ENCODE measurements at places on chromosomes 6 and 20.

GRCh38 chr6:56363796-56364430, 116.5 kb upstream of the COL21A1 start:
- DNase-seq: no peak

GRCh38 chr6:128511506-128511905, 8.9 kb downstream of the PTPRK start:
- DNase-seq: no peak

DNA sequence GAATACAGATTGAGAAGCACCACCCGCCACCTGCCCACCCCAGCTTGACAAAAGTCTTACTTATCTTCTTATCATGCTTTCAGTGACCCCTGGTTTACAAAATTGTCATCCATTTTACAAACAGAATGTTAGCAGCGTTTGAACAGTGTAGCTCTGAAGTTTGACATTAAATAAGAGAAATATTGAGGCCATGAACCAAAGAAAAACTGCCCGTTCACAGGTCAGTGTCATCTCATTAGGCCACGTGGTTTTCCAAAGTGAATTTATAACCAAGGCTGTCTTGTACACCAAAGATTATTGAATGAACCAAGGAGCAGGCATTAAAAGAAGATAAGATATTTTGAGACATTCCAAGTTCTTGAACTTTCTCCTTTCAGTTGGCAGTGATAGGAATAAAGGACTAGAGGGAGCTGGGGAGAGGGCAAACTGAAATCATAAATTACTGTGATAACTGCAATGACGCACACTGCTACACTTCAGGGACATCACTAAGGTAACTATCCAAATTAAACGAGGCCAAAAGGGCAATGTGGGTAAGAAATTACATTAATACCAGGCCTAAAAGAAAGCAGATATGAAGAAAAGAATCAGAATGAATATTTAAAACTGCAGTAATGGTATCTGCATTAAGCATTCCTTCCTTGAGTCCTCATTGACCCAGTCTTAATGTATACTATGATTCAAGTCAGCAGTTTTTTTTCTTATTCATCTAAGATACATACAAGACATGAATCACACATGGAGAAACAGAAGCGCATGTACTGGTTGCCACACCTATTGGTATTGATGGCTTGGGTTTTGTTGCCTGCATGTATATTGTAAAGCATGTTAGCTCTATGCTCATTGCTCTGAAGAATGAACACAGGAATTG, 159.8 kb upstream of the ARG1 start:
- DNase-seq: no peak

DNA sequence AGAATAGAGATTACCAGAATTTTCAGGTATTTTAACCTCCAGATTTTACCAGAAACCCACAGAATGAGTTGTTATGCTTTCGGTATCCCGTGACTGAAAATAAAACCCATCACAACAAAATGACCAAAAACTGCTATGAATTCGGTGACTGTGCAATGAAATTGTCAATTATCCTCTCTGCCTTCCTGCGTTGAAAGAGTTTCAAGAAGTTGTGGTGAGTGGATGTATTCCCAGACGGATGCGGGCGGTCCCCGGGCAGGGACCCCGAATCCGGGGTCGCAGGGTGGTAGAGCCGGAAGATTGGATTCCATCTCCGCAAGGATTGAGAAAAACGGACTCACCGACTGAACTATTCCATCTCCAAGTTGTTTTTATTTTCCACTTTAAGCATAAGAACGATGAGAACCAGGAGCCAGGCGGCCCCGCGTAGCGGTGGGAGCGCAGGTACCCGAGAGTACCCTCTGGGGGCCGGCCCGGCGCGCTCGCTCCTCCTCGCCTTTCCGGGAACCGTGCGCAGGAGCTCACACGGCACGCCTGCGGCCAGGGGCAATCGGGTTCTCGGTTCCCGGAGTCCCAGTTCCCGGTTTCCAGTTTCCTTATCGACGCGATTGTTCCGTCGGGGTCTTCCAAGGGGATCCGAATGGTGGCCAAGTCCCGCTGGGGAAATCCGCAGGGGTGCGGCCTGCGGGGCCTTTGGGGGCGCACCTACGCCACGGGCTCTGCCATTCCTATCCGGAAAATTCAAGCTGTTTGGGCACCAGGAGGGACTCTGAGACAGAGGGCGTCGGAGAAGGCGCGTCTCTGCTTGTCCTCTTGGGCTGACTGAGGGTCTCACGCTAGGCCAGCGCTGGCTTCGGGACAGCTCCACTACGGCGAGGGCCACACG, 104.9 kb upstream of the PRDM1 start:
- DNase-seq: no peak

DNA sequence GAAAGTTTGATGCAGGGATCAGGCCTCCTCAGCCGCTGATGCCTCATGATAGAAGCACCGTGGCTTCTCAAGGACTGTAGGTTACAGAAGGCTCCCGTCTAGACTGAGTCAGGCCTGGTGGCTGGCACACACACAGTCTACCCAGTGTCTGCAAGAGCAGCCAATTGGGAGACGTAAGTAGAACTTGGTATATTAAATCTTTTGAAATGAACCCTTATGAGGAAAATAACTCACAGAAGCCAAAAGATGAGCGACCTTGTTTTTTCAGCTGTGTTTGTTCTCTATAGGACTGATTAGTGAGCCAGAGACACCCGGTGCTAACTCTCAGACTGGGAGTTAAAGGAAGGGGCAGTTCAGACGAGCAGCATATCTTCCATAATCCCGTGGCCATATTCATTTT, 5.9 kb upstream of the PDE10A start:
- DNase-seq: no peak

GRCh38 chr20:46169245-46170171, 51.4 kb downstream of the CD40 start:
- DNase-seq: no peak

DNA sequence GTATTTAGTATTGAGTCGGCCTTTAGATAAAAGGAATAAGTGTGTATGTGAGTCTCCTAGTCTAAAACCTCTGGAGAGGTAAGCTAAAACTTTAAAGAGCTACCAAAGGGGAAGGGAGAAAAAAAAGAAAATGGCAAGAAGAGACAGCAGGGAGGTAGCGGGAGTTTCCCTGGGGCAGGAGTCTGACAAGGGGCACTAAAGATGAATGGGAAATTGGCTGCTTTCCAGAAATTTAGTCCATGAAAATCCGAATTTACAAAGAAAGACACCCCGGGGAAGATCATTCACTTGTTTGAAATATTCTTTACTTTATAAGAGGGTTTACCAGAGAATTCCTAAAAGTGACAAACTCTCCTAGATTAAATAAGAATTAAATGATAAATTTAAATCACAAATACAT, 19.3 kb downstream of the RMND1 start:
- no peak for DNase-seq

- DNase-seq: no peak
Observed at GRCh38 chr6:129777371-129777770, 67.4 kb upstream of the ARHGAP18 start.

DNA sequence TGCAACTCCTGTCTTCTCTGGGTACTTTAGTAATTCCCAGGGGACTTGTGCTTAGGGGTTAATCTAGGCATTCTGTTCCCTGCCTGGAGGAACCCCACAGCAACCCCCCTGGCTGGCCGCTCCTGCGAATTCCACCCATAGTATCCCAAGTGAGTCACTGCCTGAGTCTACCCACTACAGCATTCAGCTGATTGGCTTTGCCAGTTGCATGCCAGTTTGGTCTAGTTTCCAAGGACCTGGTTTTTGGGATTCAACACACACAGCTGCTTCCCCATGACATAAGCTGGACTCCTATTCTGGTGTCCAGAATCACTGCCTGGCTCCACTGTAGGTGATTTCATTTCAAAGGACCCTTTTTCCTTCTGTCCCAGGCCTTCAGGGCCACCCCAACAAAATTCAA, 40.3 kb downstream of the PLCG1 start:
- no peak for DNase-seq

DNA sequence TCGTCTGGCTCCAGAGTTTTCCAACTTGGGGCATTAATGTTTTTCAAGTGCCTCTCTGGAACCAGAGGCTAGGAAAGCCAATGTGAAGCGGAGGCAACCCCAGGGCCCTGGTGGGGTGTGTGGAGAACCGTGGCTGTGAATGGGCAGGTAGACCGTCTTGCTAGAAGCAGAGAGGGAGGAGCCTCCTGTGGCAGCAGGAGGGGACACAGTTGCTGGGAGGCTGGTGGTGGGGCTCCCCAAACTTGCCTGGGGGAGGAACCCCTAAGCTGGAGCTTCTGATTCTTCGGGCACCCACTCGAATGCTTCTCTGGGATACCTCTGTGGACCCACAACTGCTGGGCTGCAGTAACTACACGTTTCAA, 65.3 kb upstream of the APCDD1L start:
- no peak for DNase-seq

DNA sequence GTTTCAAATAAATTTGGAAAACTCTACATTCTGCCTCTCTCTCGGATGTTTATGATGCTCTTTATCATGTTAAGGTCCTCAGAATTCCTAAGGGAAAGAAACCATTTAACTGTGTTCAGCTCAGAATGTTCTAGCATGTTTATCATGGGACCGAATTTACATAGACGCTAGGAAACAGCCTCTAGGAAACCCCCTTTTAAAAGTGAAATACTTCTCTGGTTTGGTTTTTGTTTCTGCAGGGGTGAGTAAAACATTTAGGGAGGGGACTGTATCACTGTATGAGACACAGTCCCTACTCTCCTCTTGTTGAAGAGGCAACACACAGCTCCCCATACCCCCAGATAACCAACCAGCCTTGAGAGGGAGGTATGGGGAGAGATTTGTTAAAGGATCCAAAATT, 267.6 kb upstream of the SUPT3H start:
- DNase-seq: no peak

DNA sequence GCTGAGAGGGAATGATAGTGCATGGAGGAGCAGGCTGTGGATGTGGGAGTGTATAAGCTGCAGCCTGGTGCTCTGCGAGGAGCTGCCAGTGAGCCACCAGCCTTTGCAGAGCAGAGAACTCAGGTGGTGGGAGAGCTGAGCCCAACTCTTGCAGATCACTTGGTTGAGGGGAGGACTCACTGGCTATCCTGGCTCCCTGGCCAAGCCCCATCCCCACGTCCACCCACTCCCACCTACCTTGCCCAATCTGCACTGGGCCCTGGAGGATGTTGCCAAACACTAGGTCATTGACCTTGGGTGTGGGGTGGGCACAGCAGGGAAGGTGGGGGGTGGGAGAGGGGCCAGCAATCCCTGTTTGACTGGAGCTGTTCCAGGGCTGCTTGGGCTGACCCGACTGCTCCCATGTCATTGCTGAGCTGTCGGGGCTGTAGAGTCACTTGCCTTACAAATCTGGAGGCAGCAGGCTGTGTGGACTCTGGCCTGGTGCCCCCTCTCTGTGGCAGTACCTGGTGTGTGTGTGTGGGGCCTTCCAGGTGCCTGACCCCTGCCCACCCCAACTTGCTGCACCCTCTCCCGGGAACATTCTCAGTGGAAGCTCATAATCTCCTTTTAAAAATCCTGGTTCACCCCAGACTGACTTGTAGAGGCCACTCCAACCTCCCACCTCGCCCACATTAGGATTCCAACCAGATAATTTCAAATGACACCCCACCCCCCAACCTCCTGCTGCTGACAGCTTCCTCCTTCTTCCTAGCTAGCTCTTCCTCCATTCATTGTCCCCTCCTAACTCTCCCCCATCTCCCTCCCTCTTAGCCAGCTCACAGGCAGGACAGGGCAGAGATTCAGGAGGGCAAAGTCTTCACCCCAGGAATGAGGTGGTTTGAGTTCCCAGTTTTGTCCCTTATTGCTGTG, 162.3 kb downstream of the MRPL14 start:
- no peak for DNase-seq

- no peak for DNase-seq
Observed at GRCh38 chr20:4550740-4551139, 171.0 kb upstream of the PRND start.

GRCh38 chr6:4302524-4302923, 167.1 kb upstream of the ECI2 start:
- no peak for DNase-seq
